ENCODE measurements at places on chromosomes 2 and 18.

DNA sequence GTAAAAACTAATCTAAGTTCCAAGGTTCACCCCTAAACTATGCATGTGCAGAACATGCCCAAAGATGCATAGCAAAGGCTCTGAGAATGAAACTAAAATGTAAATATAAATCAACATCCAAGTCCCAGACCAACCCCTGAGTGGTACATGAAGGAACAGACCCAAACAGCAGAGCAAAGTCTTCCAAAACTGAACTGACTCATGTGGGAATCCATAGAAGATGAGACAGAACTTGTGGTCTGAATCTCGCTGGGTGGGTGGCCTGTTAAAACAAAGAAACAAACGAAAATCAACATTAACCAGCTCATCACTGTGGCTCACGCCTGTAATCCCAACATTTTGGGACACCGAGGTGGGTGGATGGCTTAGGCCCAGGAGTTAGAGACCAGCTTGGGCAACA, 29.5 kb upstream of the ATRAID start:
- no peak for DNase-seq

DNA sequence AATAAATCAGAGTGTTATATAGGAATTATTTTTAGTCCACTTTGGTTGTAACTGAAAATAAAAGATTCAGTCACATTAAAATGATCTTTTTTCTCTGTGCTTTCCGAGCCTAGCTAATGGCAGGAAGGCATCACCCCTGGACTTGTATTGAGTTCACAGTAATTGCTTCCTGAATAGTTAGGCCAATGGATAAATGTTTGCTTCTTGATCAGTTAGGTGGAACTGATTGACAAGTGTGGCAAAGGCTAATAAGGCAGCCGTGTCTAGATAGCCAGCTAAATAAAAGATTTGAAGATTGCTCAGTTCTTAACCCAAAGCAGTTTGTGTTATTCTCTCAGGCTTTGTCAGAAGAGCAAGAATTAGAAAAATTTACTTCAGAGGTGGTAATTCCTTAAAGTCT, 20.8 kb downstream of the FAM171B start:
- no peak for DNase-seq

- DNase-seq, result no peak
Observed at GRCh38 chr18:68738564-68738963, 23.7 kb upstream of the TMX3 start.

DNA sequence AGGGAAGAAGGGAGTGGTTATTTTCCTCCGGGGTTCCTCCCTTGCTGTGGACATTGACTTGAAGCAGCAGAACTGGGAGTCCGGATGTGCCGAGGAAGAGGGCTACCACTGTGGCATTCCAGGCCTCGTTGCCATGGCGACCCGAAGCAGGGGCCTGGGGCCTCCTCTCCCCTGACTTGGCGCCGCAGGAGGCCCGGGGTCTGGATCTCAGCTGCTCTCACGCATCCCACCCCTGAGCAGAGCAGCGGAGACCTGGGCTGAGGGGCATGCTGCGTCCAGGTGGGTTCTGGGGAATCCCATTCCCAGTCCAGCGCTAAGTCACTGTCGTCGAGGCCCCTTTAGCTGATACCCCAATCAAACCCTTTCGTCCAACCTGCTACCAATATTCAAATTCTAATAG, 100.2 kb downstream of the BCL11A start:
- DNase-seq, result no peak

DNA sequence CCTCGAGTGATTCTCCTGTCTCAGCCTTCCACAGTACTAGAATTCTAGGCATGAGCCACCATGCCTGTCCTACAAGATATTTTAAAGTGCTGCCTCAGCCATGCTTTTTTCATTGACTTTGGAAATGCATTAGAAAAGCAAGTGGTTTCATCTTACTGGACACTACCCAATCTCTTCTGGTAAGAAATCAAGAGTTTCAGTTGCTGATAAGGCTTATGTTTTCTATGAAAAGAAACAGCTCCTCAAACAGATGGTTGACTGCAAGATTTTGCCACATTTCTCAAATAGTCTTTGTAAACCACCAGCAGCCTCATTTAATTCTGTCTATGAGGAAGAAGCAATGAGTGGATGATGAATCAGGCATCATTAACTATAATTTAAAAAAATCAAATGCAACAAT, 264.5 kb upstream of the LRP1B start:
- DNase-seq, result no peak

DNA sequence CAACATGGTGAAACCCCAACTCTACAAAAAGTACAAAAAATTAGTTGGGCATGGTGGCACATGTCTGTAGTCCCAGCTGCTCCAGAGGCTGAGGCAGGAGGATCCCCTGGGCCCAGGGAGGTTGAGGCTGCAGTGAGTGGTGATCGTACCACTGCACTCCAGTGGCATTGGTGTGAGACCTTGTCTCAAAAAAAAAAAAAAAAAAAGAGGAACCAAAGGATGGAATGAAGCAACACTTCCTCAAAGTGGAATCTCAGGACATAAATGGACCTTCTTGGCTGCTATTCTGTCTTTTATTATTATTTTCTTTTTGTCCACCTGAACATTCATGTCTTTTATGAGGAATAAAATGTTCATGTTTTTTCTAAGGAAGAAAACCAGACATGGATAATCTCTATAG, 13.7 kb downstream of the GEMIN6 start:
- DNase-seq, result no peak

- no peak for DNase-seq
Observed at GRCh38 chr2:33083699-33084387, 137.1 kb downstream of the LTBP1 start.

- no peak for DNase-seq
Observed at GRCh38 chr2:223563462-223563861, 38.7 kb downstream of the SCG2 start.

- DNase-seq, result peak; percentile 13
Observed at GRCh38 chr2:98508709-98509066, 64.0 kb downstream of the INPP4A start.

Data from activated CD8-positive, alpha-beta memory T cell treated with anti-CD3 and anti-CD28 coated beads for 1 hour (primary cell).